Stimulated activated CD8-positive, alpha-beta memory T cell treated with anti-CD3 and anti-CD28 coated beads, Interleukin-12 subunit alpha, Interleukin-12 subunit beta, amount 100 ng/mL, for 4 hours (primary cell): ENCODE measurements at places on chromosomes 12 and 14.

GRCh38 chr12:56157201-56158028 lies 744 bp upstream of the MYL6 start:
- peak; percentile 12 for DNase-seq

GRCh38 chr12:18576104-18576626 lies 161.6 kb downstream of the PLCZ1 start:
- DNase-seq: no peak

GRCh38 chr12:104163631-104164030 lies 25.6 kb upstream of the NFYB start:
- no peak for DNase-seq

- no peak for DNase-seq
Measured at GRCh38 chr14:64919618-64920017, 5.4 kb downstream of the CHURC1 start.

GRCh38 chr12:6193853-6194815 lies 6.1 kb upstream of the CD9 start:
- no peak for DNase-seq

- no peak for DNase-seq
Measured at GRCh38 chr14:64692189-64692985, 11.8 kb upstream of the PLEKHG3 start.

DNA sequence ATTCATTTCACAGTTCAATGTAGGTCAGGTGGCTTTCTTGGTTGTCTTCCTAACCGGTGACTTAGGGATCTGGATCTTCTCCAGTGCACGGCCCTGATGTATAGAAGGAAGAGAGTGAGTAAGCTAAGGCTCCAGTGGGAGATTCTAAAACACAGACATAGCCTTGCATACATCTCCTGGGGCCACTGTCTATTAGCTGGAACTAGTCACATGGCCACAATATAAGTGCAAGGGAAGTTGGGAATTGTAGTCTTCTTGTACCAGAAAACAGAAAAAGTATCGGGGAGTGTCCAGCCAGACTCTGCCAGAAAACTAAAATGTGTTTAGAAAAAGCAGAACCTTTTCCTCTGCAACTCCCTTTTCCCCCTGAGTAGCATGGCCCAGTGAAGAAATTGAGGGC lies 531.6 kb downstream of the VRK1 start:
- DNase-seq: no peak

- no peak for DNase-seq
Measured at GRCh38 chr12:113880326-113880725, 85.8 kb downstream of the RBM19 start.

DNA sequence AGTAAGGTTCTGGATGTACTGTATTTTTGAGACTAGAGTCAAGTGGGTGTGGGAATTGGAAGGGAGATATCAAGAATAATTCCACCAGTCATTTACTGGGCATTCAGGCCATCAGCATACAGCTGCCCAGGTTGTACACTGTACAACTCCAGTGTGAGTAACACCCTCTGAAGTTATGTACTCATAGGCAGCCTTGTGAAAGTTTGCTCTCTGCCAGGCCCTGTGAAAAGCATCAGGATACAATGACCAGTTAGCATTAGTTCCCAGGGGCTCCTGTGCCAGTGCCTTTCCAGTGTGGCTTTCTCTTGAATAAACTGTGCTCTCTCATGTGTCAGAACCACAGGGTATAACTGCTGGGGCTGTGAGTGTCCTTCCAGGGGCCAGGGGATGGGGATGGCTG lies 89.7 kb downstream of the LGMN start:
- DNase-seq: no peak

DNA sequence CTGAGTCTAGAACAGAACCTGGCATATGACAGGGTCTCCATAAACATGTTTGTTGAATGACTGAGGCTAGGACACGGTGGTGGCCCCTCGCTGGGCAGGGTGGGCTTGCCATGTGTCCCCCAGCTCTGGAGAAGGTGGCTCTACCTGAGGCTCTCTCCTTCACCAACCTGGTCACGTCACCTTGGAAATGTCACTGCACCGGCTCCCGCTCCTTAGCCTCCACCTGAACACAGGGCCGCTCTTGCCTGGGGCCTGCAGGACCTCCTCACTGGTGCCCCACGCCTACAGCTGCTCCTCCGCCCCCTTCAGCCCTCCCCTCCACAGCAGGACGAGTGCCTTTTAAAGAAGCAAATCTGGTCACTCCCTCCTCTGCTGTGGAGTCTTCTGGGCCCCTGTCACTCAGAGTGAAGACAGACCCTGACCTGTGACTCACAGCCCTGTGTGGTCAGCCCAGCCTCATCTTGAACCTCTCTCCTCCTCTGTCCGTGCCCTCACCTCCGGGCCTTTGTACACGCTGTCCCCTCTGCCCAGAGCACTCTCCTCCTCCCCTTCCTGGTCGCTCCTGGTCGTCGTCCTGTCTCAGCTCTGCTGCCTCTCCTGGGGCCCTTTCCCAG lies 81.0 kb downstream of the ADGRD1 start:
- DNase-seq: no peak

GRCh38 chr12:116609319-116610114 lies 50.3 kb downstream of the MAP1LC3B2 start:
- DNase-seq: no peak

GRCh38 chr12:23534196-23534595 lies 415.3 kb downstream of the SOX5 start:
- DNase-seq: no peak

GRCh38 chr12:94169495-94169894 lies 21.1 kb downstream of the PLXNC1 start:
- no peak for DNase-seq

DNA sequence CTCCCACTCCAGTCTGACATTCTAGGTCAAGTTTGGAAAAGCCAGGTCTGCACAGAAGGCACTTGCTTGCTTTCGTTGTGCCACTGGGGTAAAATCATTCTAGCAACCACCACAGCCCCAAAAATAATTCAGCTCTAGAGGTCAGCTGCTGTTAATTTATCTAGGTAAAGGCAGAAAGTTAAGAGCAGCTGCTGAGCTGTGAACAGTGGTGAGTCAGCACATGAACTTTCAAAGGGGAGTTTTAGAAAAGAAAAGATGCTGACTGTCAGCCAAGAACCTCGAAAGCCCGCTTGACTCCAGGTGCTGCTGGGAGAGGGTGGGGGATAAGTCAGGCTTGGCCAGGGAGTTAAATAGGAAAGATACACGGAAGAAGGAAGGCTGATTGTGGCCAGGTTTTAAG lies 12.7 kb downstream of the CCDC197 start:
- no peak for DNase-seq

DNA sequence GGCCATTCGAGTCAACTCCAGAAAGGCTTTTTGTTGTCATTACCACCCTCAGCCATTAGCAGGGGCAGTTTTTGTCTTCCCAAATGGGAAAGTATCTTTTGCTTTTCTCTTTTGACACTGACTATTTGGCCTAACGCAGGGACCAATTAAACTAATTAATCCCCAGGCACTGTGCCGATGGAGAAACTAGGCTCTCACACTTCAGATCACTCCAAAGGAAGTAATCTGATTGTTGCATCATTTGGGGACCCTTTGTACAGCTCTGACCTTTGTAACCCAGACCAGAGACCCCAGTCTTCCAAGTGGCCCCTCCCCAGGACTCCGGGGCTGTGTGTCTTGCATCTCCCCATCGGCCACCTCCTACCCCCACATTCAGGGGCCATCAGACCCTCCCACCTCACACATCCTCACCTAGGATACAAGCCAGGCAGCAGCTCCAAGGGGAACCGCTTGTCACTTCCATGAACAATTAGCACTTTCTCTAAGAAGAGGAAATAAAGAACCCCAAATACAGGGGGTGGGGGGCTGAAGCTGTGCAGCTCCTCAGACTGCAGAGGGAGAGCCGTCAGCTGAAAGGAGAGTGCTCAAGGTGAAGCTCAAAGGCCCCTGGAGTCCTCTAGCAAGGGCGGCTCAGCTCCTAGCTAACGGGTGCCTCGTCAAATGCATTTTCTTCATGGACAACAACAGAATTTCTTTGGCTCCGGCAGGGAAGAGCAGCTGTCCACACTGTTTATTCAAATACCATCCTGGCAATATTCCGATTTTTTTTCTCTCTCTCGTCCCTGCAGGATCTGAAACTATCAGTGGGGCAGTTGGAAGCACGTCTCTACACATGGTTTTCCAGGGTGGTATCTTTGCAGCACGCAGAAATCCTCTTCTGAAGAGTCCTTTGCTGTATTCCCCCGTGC lies 64.3 kb upstream of the DIO3 start:
- no peak for DNase-seq

- no peak for DNase-seq
Measured at GRCh38 chr12:53983950-53984572, 885 bp upstream of the HOXC10 start.

DNA sequence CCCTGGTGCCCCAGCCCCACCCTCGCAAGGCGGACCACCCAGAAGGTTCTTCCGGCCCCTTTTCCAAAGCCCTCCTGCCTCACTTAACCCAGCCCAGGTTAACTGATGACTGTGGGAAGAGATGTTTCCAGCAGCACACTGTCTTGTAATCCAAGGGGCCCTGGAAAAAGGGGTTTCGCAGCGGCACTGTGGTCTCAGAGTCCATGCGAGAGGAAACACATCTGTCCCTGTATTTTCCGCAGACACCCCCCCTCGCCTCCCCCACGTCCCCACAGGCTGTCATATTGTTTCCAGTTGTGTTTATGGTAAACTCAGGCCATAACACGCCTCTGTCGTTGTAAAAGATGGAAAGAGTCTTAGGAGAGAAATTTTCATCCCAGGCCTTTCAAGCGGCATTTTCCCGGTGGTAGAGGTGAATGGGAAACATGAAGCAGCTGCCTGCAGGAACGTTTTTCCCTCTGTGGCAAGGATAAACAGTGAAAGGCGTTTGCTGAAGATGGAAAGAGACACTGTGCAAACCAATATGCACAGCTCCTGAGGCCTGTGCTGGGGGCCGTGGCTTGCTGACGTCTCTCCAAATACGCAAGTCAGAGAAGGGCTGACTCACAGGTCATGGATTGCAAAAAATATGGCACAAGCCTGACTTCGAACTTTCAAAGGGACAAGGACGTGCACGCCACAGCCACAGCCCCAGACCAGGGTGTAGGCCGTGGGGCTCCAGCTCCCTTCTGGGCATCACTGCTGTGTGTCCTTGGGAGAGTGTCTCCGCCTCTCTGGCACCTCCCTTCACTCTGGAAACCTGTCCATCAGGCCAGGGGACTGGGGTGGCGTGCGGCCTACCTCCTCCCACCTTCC lies 22.5 kb upstream of the FZD10 start:
- DNase-seq: no peak

DNA sequence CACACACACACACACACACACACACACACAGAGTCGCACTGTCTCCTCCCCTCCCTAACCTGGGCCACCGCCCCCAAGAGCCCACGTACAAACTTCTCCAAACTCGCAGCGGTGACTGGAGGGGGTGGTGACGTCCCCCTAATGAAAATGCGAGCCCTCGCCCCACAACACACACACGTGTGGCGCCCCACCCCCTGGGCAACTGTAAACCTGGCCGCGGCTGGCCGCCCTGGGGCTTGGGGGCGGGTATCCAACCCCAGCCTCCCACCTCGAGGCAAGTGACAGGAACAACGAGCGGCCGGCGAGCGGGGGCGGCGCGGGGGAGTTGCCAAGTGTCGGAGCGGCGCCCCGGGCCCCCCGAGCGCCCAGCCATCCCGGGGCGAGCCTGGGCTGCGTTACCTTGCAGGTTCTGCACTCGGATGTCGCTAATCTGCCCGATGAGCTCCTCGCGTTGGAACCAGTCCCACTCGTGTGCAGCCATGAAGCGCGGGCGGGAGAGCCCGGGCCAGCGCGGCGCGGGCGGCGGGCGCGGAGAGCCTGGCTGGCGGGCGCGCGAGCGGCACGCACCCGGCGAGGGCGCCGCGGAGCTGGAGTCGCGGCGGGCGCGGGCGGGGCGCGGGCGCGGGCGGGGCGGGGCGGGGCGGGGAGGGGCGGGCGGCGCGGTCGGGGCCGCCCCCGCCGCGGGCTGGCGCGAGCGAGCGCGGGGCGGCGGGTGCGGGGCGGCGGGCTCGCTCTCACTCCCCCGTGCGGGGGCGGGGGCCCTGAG lies at the start of gene CLMN:
Gene CLMN (minus strand): TSS at position 597 of the 766 bp plus-strand sequence. CDS start 116 bp downstream, at position 481.
- DNase-seq: peak; percentile 17

GRCh38 chr12:24977060-24977459 lies 28.2 kb upstream of the BCAT1 start:
- no peak for DNase-seq

- DNase-seq: no peak
Measured at GRCh38 chr12:8816448-8817050, 5.9 kb upstream of the A2ML1 start.

DNA sequence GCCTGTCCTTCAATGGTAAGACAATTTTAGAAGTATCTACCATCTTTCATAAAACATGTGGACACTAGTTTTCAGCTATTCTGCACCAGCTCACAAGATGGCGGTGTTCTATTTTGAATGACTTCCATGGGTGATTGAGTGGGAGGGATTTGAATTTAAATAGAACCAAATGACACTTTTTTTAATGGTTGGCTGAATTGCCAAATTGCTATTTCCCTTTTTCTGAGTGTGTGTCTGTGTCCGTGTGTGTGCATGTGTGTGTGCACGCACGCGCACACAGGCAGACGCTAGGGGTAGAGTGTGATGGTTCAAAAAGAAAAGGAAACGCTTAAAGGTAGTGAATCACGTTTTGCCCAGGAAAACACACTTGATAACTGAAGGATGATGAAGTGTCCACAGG lies 362.6 kb downstream of the DAD1 start:
- no peak for DNase-seq

DNA sequence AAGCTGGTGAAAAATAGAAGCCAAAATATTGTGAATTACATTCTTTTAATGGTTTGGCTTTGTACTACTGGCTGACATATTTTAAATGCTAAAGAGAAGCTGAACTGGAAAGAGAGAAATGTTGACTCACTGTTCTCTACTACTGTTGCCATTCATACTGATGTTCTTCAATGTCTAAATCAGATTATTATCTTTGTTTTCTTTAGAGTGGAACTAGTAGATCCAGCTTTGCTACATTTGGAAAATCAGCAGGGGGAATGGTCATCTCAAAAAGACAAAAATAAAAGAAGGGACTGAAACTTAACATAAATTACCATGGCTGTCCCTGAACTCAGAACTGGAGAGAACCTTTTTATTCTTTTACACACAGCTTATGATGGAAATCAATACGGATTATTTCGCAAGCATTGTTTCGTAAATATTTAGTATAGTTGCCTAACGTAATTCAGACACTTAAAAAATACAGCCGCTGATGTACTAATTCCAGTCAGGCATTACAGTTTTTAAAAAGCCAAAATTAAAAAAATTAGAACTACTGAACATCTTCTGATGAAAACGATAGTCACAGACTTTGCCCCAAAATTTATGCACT lies 76.3 kb upstream of the OTX2 start:
- no peak for DNase-seq

DNA sequence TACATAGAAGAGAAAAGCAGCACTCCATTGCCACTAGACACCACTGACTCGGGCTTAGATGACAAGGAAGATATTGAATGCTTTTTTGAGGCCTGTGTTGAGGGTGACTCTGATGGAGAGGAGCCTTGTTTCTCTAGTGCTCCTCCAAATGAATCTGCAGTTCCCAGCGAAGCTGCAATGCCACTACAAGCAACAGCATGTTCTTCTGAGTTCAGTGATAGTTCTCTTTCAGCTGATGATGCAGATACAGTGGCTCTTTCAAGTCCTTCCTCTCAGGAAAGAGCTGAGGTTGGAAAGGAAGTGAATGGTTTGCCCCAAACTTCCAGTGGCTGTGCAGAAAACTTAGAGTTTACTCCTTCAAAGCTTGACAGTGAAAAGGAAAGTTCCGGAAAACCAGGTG lies 114.5 kb upstream of the NPAS3 start:
- DNase-seq: no peak

- no peak for DNase-seq
Measured at GRCh38 chr12:2064071-2064507, 11.3 kb downstream of the CACNA1C start.
